ENCODE measurements at places on chromosomes 2 and 18. TPM values are rescaled to one million over a fixed set of nuclear protein-coding genes. Genes with fewer than 3 reads are reported as not detected.
A peak's percentile ranks its signal among the peaks of the same experiment; 100 is the strongest.

GRCh38 chr2:179107737-179108136, 57.8 kb upstream of the CCDC141 start:
- DNase-seq = peak; percentile 58
- H3K36me3 ChIP-seq = peaks cover 18% of the 10 kb centered on the region
- peaks cover 26% of the 10 kb centered on the region for H3K4me1 ChIP-seq
- no peaks in the 10 kb centered on the region for H3K27me3 ChIP-seq
- H3K27ac ChIP-seq = peak overlapping the region; percentile 42
- no peak overlapping the region for H3K4me3 ChIP-seq

DNA sequence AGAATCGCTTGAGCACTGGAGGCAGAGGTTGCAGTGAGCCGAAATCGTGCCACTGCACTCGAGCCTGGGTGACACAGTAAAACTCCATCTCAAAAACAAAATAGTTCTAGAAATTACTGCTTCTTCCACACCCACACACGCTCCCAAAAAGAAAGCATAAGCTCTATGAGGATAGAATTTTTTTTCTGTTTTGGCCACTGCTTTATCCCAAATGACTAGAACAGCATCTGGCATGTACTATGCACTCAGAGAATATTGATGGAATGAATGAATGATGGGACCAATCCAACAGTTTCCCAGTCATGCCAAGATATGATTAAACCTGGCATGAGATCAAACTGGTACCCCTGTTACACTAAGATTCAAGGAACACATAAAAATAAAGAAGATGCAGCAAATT, 455.4 kb upstream of the CHAC2 start:
- H3K36me3 ChIP-seq = no peaks in the 10 kb centered on the region
- no peak overlapping the region for H3K27ac ChIP-seq
- DNase-seq = no peak
- no peak overlapping the region for H3K4me3 ChIP-seq
- no peaks in the 10 kb centered on the region for H3K4me1 ChIP-seq
- no peaks in the 10 kb centered on the region for H3K27me3 ChIP-seq

Gene AQP12A
- not detected for total RNA-seq

Gene CCDC85A
- 9.9 TPM for total RNA-seq

- DNase-seq = peak; percentile 95
- H3K4me1 ChIP-seq = peaks cover 54% of the 10 kb centered on the region
- peak overlapping the region; percentile 94 for H3K27ac ChIP-seq
- no peak overlapping the region for H3K4me3 ChIP-seq
- H3K36me3 ChIP-seq = no peaks in the 10 kb centered on the region
Observed at GRCh38 chr2:64837116-64837731, 152.0 kb upstream of the SLC1A4 start.

- no peak for DNase-seq
- H3K27me3 ChIP-seq = no peaks in the 10 kb centered on the region
- H3K4me3 ChIP-seq = no peak overlapping the region
Observed at GRCh38 chr2:33457556-33458247, 18.7 kb upstream of the RASGRP3 start.

Measured in GM23248 (cell line).